GM23248 (cell line): ENCODE measurements at places on chromosomes 5 and 9. TPM values are rescaled to one million over a fixed set of nuclear protein-coding genes. Genes with fewer than 3 reads are reported as not detected.

GRCh38 chr5:168788786-168789185, 209.6 kb upstream of the PANK3 start:
- H3K36me3 ChIP-seq = peaks cover 8% of the 10 kb centered on the region
- H3K4me3 ChIP-seq = no peak overlapping the region
- H3K27ac ChIP-seq = no peak overlapping the region
- no peak for DNase-seq

GRCh38 chr5:161009194-161009593, 157.2 kb upstream of the ATP10B start:
- H3K4me3 ChIP-seq = no peak overlapping the region
- DNase-seq = no peak
- H3K36me3 ChIP-seq = no peaks in the 10 kb centered on the region
- H3K27ac ChIP-seq = no peak overlapping the region
- H3K4me1 ChIP-seq = no peaks in the 10 kb centered on the region

Gene SLC44A1
- 27.8 and 30.4 TPM in 2 replicates for polyA plus RNA-seq

Gene LRRC26
- not detected in 2 replicates for polyA plus RNA-seq

GRCh38 chr5:112581811-112582320, 155.8 kb upstream of the APC start:
- H3K27me3 ChIP-seq = peaks cover 7% of the 10 kb centered on the region; the same call in 1 of the 2 replicates
- H3K4me1 ChIP-seq = no peaks in the 10 kb centered on the region
- no peaks in the 10 kb centered on the region for H3K36me3 ChIP-seq
- no peak for DNase-seq
- no peak overlapping the region for H3K4me3 ChIP-seq
- no peak overlapping the region for H3K27ac ChIP-seq

- peaks cover 6% of the 10 kb centered on the region; the same call in 1 of the 2 replicates for H3K4me1 ChIP-seq
- H3K27ac ChIP-seq = no peak overlapping the region
- H3K4me3 ChIP-seq = no peak overlapping the region
- peak; percentile 73 for DNase-seq
These were observed 37.9 kb downstream of the GAS1 start for GRCh38 chr9:86909388-86909787.

- H3K36me3 ChIP-seq = no peaks in the 10 kb centered on the region
- no peak overlapping the region for H3K27ac ChIP-seq
- no peaks in the 10 kb centered on the region for H3K4me1 ChIP-seq
- H3K4me3 ChIP-seq = no peak overlapping the region
- no peaks in the 10 kb centered on the region for H3K27me3 ChIP-seq
- no peak for DNase-seq
These were observed 990.5 kb downstream of the TLE1 start for GRCh38 chr9:80698725-80699410.

Gene FBP1
- polyA plus RNA-seq = not detected in 2 replicates

- H3K27ac ChIP-seq = no peak overlapping the region
- no peaks in the 10 kb centered on the region for H3K27me3 ChIP-seq
- no peak overlapping the region for H3K4me3 ChIP-seq
These were observed 172.6 kb upstream of the CDH12 start for GRCh38 chr5:23025629-23026233.

- H3K27ac ChIP-seq = no peak overlapping the region
- DNase-seq = no peak
- H3K36me3 ChIP-seq = no peaks in the 10 kb centered on the region
- no peaks in the 10 kb centered on the region for H3K27me3 ChIP-seq
- no peak overlapping the region for H3K4me3 ChIP-seq
These were observed 55.1 kb downstream of the RETREG1 start for GRCh38 chr5:16561660-16562059.
